ENCODE measurements at places on chromosomes 3 and 15.

- DNase-seq, result no peak
Measured at GRCh38 chr15:64653757-64654156, 121.6 kb downstream of the RBPMS2 start.

DNA sequence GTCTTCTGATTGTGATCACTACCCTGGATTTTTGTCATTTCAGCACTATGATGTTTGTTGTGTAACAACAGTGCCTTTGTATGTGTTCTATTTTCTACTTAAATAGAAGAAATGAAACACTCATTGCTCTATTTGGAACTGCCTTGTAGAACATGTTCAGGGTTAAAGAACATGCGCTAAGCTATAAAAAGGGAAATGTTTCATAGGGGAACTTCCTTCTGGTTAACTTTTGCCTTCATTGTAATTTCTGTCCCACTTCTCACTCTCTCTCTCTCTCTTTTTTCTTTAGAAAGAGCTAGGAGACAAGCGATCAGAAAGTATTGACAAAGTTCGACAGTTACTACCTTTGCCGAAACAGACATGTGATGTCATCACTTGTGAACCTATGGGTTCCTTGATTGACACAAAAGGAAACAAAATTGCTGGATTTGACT is at the start of gene P2RY12:
P2RY12 (minus strand) TSS at position 13 of the 434 bp plus-strand sequence. CDS start 45,908 bp downstream, outside the sequence.
- no peak for DNase-seq

GRCh38 chr3:195794708-195795107 is 17.0 kb downstream of the MUC4 start:
- no peak for DNase-seq

DNA sequence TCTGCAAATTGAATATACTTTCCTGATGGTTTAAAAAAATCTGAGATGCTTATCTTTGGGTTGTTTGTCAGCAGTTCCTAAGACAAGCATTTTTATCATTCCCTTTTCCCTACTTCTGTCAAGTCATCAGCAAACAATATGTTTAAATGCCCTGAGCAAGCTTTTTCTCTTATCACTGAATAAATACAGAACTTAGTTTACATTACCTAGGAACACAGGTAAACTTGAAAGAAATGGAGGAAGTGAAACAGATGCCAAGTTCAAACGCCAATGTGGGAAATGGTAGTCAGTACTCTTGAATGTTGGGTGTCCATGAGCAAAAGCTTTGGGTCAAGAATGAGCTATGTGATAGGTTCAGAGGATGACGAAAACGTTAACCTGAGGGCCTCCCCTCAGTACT is 17.2 kb upstream of the TCAIM start:
- DNase-seq, result no peak
